Thoracic aorta (tissue), 2 donors: ENCODE measurements at places on chromosomes 2 and 18. TPM values are rescaled to one million over a fixed set of nuclear protein-coding genes. Genes with fewer than 3 reads are reported as not detected.

ABCG5 gene
- total RNA-seq: not detected

DNA sequence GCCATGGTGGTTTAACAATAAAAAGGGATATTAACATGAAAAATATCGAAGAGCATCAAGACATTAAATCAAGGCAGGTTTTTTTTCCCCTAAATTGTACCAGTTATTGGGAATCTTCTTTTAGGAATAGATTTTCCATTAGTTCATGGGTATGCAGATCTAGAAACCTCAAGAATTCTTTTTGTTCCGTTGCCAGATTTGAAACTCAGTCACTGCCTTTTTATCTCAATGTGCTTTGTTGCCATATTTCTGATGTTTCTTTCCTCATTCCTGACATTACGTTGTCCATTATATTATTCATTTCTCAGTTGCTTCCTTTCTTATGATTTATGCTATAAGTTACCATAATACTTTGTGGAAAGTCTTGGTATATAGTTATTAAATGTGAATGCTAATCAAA, 162.2 kb downstream of the CD226 start:
- DNase-seq: no peak

DNA sequence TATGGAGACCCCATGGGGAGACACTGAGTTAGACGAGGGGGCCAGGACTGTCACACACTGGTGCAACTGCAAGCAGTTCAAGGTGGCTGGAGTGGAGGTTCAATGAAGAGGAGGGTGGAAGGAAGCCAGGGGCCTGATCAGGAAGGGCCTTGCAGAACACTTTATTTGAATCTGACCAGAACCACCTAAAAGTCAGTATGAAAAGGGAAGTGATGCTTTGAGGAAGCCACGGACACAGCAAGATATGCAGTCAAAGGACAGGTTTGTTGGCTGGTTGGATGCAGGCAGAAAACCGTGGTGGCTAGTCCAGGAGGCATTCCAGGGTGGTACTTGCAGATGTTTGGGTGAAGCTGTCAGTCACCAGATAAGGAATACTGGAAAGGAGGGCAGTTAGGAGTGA, 3.5 kb upstream of the FAM124B start:
- no peak for DNase-seq

GRCh38 chr2:12773586-12774394, 57.1 kb downstream of the TRIB2 start:
- DNase-seq: no peak

KCNF1 gene
- total RNA-seq: not detected

GRCh38 chr2:42897358-42897757, 105.0 kb upstream of the HAAO start:
- no peak for DNase-seq

IL1A gene
- total RNA-seq: not detected

ADAM23 gene
- 6.4 TPM for total RNA-seq

DNA sequence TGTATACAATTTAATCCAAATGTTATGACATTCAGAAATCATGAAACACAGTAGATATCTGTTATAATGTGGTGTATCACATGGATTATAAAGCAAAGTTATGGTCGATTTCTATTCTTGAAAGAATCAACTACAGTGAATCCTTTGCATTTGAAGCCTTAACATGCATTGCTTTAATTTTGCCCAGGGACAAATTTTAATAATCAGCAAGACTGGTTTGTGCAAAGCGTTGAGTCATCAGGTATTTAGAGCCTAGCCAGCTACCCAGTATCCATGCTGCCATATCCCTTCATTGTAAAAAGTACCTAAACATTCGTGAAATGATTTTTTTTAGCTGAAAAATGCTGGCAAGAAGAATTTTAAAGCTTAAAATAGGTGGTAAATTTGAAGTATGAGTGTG, 8.9 kb upstream of the SPDYA start:
- no peak for DNase-seq
